Stimulated activated memory B cell treated with anti-CD40 and anti-IgM and Interleukin-4, amounts not matched to agents 10 μg/mL and 1 μg/mL and 100 μg/mL, for 72 hours (primary cell): ENCODE measurements at places on chromosomes 1 and 21.

DNA sequence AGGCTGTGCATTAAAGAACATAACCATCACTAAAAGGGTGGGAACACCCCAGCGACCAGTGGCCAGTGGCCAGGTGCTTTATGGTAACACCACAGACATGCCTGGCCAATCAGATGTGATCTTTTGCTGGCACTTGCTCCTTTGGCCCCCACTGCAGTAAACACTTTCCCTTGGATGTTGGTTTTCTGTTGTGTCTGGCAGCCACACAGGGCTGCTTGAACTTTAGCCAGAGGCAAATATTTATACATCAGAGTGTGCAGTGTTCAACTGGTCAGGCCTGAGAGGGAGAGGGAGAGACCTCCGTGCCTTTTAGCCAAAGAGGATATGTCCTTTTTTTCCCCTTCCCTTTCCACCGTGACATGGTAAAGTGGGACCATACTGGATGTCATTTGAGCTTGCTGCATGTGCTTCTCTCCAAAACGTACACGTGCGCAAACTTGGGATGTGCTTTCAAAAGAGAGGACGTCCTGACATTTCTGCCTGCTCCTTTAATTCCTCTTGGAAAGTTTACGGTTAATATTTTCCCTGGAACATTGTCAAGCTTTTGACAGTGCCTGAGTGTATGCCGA is 101.2 kb downstream of the NFIA start:
- no peak for ATAC-seq

DNA sequence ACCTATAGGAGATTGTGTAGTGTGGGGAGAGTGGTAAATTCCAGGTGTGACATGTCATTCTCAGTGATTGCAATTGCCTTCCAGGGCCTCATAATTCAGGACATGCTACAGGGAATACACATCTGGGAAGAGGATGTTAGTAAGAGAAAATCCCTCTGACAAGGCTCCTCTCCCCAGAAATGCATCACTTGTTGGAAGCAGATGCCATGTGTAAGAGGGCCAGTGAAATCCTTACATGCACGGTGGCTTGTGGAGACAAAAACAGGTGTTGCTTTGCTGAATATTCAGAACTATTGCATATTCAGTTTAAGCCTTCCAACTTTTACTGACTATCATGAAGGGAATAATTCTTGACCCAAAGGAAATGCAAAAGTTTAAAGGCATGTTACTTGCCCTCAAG is 503.4 kb downstream of the NEGR1 start:
- ATAC-seq, result no peak

DNA sequence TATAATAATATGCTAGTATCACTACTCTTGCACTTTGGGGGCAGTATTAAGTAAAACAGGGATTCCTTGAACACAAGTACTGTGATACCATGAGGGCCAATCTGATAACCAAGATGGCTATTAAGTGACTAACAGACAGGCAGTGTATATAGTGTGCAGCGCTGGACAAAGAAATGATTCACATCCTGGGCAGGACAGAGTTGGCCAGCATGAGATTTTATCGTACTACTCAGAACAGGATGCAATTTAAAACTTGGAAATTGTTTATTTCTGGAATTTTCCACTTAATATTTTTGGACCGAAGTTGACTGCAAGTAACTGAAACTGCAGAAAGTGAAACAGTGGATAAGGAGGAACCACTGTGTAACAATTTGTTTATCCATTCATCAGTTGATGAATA is 74.6 kb downstream of the DNTTIP2 start:
- ATAC-seq, result no peak

GRCh38 chr21:38956007-38956406 is 150.3 kb downstream of the ETS2 start:
- no peak for ATAC-seq
